ENCODE measurements at places on chromosomes 13 and 19.

GRCh38 chr13:91647361-91647990 lies 249.1 kb downstream of the GPC5 start:
- DNase-seq: no peak

DNA sequence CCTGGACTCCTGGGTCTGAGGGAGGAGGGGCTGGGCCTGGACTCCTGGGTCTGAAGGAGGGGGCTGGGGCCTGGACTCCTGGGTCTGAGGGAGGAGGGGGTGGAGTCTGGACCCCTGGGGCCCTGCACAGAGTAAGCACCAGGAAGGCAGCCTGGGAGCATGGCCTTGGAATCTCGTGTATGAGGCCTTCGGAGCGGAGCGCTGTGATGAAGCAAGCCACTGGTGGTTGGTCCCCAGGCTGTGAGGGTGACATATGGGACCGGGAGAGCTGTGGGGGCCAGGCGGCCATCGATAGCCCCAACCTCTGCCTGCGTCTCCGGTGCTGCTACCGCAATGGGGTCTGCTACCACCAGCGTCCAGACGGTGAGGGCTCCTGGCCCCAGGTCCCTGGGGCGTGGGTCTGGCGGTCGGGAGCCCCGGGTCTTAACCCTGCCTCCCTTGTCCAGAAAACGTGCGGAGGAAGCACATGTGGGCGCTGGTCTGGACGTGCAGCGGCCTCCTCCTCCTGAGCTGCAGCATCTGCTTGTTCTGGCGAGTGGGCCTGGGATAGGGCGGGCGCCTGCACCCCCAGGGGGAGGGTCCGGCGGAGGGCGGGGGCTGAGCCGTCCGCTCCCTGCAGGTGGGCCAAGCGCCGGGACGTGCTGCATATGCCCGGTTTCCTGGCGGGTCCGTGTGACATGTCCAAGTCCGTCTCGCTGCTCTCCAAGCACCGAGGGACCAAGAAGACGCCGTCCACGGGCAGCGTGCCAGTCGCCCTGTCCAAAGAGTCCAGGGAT lies 918 bp downstream of the TMEM190 start:
- DNase-seq: no peak

DNA sequence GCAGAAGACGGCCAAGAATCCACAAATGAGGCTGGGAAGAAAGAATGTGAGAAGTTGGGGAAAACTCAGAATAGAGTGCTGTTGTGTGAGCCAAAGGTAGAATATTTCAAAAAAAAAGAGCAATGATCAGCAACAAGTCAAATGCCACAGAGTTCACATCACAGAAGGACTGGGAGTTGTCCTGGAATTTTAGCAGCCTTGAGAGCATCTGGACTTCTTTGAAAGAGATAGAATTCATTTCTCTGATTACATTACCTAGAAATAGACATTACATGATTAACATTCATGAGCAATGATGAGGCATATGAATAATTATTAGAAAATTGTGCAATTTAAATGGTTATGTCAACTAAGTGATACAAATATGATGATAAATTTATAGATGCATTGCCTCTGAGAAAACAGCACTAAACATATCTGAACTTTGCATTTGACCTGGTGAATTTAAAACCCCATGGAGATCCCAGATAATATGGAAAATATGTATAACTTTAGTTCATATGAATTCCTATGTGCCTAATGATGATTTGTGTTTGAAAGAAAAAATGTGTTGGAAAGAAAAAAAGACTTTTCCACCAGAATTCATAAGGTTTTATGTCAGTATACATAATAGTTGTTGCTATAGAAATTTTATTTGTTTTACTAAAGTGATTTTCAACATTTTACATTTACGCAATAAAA lies 186.2 kb downstream of the POSTN start:
- DNase-seq: no peak

DNA sequence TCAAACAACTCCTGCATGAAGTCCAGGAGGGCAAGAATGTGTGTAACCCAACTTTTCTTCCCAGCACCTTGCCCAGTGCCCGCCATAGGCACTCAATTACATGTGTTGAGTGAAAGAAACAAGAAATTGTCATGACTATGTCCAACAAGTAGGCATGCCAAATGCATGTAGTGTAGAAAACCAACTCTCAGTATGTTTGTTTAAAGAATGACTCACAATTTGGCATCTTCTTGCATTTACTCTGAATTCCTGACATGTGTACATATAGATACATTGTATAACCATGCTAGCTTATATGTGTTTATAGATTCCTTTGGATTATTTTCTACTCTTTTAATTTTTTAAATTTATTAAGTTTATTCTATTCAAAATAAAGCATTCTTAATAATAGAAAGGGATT lies 305.0 kb downstream of the EFNB2 start:
- no peak for DNase-seq

DNA sequence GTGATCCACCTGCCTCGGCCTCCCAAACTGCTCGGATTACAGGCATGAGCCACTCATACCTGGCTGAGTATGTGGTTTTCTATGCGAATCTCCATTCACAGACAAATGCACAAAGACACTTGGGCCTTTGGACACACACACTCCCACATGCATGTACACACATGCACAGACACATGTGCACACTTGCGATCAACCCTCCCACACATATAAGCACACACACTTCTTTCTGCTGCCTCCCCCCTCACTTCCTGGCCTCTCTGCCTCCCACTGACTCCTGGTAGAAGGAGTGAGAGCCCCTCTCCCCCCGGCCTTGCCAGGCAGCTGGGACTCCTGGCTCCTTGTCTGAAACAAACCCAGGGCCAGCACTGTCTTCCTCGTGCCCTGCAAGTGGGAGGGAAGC lies 29.3 kb upstream of the PLEKHF1 start:
- DNase-seq: no peak

DNA sequence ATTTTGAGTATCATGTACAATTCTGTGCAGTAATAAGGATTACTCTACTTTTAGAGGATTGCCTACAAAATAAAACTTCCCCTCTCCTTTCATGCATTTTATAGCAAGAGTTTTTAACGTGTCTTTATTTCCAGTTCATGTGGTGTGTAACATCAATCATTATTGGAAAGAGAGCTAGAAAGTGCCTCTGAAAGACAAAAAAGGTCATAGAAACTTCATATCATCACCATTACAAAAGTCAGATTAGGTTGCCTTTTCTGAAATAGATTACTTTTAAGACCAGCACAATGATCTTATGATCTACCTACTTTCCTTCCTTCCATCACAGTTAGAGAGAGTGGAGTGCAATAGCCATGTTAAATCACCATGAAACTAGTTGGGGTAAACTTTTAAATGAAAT lies 12.6 kb downstream of the DACH1 start:
- no peak for DNase-seq

Measured in NCI-H1694 (cell line).